ENCODE measurements at places on chromosomes 1 and 21. TPM values are rescaled to one million over a fixed set of nuclear protein-coding genes. Genes with fewer than 3 reads are reported as not detected.

LDLRAD1 gene
- not detected for total RNA-seq

PDZK1 gene
- 0.78 TPM for total RNA-seq

DNASE2B gene
- total RNA-seq = not detected

ACTL8 gene
- not detected for total RNA-seq

FAM110D gene
- total RNA-seq = not detected

PTPN22 gene
- 74.8 TPM for total RNA-seq

CFHR4 gene
- not detected for total RNA-seq

DNA sequence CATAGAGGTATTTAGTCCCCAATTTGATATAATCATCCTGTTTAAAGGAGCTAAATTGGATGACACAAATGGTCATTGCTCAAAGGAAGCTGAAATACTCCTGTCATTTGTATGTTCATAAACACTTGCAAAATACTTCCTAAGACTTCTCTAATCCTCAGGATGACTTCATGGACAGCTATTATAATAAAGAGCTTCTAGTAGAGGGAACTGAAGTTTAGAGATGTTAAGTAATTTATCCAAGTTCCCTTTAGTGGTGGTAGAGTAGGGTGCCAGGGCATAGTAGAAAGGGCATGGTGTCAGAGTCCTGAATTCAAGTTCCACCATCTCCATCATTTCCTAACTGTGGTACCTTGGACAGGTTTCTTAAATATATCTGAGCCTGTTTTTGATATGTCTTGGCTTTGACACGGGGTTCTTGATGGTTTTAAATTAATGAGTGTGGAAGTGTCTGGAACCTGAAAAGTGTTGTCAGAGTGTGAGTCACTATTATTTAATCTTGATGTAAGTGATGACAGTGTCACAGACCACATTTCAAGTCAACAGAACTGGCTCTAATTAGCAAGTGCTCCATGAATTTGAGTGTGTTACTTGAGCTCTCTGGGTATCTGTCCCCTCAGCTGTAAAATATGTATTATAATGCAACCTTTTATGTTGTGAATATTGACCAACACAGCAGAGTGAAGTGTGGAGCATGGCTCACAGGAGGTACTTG is 12.1 kb upstream of the GBP6 start:
- DNase-seq = no peak

GRCh38 chr21:39429445-39429844 is 16.1 kb downstream of the LCA5L start:
- DNase-seq = no peak

- DNase-seq = no peak
Observed at GRCh38 chr1:171017426-171017825, 73.3 kb upstream of the FMO3 start.

GRCh38 chr1:62218604-62219003 is 24.0 kb downstream of the L1TD1 start:
- no peak for DNase-seq

GRCh38 chr1:55203064-55203463 is 12.1 kb downstream of the USP24 start:
- DNase-seq = no peak

DNA sequence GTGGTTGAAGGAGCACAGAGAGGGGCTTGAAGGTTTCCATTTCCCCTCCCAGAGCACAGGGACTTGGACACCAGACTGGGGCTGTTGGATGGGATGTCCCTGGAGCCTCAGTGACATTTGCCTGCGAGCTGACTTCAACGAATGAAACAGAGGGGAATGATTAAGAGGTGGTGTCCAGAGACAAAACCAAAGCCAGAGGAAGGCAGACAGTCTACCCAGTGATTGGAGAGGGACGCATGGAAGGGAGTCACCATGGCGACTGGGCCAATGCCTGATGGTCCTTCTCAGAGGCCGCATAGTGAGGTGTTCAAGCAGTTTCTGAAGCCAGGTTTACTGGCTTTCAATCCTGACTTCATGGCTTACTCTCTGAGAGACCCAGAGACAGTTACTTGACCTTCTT is 77.2 kb downstream of the NUF2 start:
- DNase-seq = no peak

DNA sequence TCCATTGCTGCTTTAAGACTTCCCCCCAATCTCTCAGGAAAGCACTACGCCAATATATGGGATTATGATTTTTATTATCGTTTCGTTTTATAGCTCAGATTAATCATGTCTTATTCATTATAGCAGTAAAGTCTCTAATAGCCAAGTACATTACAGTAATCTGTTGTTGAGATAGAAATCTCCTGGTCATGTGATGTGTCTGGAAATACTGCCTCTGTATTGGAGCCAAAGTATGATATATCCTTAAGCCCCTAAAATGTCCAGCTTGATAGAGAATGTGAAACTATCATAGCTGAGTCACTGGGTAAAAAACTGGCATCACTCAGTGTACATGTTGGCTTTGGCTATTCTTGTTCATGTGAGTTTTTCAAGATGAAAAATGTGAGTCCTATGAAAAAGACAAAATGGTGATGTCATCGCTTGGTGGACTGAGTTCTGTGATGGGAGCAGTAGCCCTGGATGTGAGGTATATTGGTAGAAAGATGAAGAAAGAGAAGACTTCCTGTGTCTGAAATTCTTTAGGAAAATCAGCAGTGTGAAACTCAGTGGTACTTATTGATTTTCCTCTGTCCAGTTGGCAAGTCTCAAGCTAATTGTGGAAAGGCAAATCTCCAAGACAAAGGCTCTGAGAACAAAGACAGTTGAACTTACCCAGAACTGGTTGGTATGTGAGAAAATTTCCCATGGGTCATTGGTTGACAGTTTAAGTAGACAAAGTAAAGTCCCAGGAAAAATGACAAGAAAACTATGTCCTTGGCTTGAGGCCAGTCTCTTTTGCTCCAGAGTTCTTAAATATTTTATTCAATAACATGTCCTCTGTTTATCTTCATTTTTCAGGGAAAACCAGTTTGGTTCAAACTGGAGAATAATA is 76.2 kb downstream of the BRINP2 start:
- DNase-seq = no peak

DNA sequence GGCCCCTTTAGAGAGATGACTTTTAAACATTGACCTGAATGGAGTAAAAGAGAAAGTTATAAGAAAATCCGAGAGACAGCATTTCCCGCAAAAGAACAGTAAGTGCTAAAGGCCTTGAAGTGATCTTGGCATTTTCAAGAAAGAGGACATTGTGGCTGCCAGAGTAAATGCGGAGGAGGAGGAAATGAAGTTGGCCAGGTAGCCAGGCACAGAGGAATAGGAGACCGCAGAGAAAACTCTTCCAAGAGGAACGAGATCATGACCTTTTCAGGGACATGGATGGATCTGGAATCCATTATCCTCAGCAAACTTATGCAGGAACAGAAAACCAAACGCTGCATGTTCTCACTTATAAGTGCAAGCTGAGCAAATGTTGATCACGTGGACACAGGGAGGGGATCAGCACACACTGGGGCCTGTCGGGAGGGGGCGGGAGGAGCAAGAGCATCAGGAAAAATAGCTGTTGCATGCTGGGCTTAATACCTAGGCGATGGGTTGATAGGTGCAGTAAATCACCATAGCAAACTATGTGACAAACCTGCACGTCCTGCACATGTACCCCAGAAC is 49.7 kb downstream of the EEIG2 start:
- DNase-seq = no peak

GRCh38 chr21:33047231-33047630 is 21.5 kb downstream of the OLIG2 start:
- no peak for DNase-seq

DNA sequence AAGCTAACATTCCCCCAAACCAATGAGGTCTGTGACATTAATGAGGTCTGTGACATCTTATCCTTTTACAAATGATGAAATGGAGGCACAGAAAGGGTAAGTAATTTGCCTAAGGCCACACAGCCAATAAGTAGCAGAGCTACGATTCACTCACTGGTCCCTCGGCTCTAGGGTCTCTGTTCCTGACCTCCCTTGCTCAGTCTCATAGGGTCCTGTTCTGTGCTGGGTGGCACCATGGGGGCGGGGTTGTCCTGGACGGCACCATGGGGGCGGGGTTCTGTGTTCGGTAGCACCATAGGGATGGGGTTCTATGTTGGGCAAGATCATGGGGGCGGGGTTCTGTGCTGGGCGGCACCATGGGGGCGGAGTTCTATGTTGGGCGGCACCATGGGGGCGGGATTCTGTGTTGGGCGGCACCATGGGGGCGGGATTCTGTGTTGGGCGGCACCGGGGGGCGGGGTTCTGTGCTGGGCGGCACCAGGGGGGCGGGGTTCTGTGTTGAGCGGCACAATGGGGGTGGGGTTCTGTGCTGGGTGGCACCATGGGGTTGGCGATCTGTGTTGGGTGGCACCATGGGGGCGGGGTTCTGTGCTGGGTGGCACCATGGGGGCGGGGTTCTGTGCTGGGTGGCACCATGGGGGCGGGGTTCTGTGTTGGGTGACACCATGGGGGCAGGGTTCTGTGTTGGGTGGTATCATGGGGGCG is 55.6 kb downstream of the CLSTN1 start:
- no peak for DNase-seq

GRCh38 chr1:223308136-223308535 is 55.8 kb downstream of the SUSD4 start:
- DNase-seq = no peak

DNA sequence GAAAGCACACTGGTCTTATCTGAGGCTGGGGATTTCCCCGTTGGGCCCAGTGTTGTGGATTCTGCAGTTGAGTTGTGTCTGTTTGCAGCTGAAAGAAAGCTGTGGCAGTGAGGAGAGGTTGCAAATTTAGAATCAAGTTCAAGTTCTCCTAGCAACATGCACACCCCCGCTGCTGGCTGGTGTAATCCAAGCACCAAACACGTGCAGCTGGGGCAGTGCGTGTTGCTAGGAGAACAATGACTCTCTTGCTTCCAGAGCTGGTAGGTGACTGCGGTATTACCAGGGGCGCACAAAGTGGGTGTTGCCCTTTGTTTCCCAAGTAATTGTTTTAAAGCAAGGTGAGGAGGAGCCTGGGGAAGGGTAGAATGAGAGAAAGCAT is 91.5 kb downstream of the IER5 start:
- DNase-seq = peak; percentile 38

Data from activated CD8-positive, alpha-beta T cell treated with anti-CD3 and anti-CD28 coated beads, Interleukin-2, amount 10 ng/mL, durations not matched to agents 7 days and 5 days (primary cell).